Neural crest cell (in vitro differentiated cells): ENCODE measurements at places on chromosomes 12 and 14. TPM values are rescaled to one million over a fixed set of nuclear protein-coding genes. Genes with fewer than 3 reads are reported as not detected.

GRCh38 chr14:36973806-36974442, 198.5 kb downstream of the SLC25A21 start:
- H3K4me1 ChIP-seq, result no peaks in the 10 kb centered on the region
- H3K4me3 ChIP-seq, result no peak overlapping the region
- H3K27me3 ChIP-seq, result no peaks in the 10 kb centered on the region
- no peak for DNase-seq
- H3K27ac ChIP-seq, result no peak overlapping the region
- no peaks in the 10 kb centered on the region for H3K36me3 ChIP-seq

- no peaks in the 10 kb centered on the region for H3K36me3 ChIP-seq
- DNase-seq, result no peak
- H3K27ac ChIP-seq, result no peak overlapping the region
These were observed 4.4 kb downstream of the GPR19 start for GRCh38 chr12:12691549-12691948.

DNA sequence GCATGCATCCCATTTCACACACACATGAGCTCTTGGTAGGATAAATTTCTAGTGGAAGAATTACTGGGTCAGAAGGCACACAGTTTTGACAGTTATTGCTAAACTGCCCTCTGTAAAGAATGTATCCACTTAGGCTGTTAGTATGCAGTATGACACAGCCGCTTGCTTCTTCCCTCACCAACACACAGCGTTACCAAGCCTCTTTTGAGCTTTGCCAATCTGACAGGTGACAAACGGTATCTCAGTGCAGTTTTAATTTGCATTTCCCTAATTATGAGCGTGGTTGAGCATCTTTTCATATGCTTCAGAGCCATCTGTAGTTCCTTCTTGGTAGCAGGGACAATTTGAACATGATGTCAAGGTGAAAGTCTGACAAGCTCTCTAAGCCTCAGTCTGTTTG, 42.9 kb downstream of the HRK start:
- H3K4me3 ChIP-seq, result no peak overlapping the region
- no peaks in the 10 kb centered on the region for H3K27me3 ChIP-seq
- H3K27ac ChIP-seq, result no peak overlapping the region
- H3K4me1 ChIP-seq, result no peaks in the 10 kb centered on the region
- DNase-seq, result no peak

GRCh38 chr12:162467-163307, 51.3 kb downstream of the SLC6A12 start:
- DNase-seq, result no peak
- H3K27me3 ChIP-seq, result peaks cover 7% of the 10 kb centered on the region
- peaks cover 27% of the 10 kb centered on the region for H3K4me1 ChIP-seq
- no peaks in the 10 kb centered on the region for H3K36me3 ChIP-seq

STXBP6 gene
- total RNA-seq, result 6.8 and 7.2 TPM in 2 replicates

LMBR1L gene
- total RNA-seq, result 101 TPM in 2 replicates

ANG gene
- 2.3 and 3.3 TPM in 2 replicates for total RNA-seq

SYNDIG1L gene
- not detected in 2 replicates for total RNA-seq
